Hematopoietic multipotent progenitor cell treated with erythropoietin and hydrocortisone succinate and interleukin-3 and kit ligand, for 6 days (in vitro differentiated cells): ENCODE measurements at places on chromosomes 2 and 18.

GRCh38 chr2:119439574-119440500, 8.2 kb downstream of the TMEM37 start:
- no peak for DNase-seq

DNA sequence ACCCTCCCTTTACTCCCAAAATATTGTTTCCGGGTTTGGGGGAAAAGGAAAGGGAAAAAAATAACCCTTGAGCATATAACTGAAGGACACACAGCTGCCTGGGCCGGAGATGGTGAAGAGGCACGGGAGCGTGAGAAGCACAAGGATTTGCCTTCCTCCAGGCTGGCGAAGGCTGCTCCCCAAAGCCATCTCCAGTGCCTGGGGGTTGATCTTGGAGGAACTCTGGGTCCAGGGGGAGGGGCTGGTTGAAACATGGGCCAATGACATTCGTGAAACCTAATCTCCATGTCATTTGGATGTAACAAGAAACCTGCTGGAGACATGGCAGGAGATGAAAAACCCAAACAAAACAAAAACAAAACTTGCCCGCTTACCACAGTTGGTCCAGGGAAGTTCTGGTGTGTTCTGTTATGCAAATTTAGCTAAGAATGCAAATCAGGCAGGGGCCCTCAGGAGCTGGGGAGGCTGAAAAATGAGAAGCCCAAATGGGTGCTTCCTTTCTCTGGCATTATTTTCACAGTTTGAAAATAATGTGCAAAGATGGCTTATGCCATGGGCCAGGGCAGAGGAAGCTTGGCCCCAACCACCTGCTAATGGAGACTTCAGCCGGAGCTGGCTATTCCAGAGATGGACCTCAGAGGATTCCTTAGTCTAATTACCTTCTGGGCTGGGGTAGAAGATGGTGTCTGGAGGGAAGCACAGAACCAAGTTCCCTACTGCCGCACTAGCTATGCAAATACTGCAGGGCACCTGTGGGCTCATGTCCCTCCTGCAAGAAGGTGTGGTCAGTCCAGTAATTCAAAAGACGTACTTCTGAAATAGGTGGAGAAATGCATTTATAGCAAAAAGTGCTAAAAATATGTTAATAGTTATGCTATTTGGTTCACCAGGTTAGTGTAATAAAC, 180.9 kb downstream of the BCL2 start:
- DNase-seq, result peak; percentile 62

GRCh38 chr2:145615626-145616025, 1095.7 kb upstream of the ZEB2 start:
- DNase-seq, result no peak

DNA sequence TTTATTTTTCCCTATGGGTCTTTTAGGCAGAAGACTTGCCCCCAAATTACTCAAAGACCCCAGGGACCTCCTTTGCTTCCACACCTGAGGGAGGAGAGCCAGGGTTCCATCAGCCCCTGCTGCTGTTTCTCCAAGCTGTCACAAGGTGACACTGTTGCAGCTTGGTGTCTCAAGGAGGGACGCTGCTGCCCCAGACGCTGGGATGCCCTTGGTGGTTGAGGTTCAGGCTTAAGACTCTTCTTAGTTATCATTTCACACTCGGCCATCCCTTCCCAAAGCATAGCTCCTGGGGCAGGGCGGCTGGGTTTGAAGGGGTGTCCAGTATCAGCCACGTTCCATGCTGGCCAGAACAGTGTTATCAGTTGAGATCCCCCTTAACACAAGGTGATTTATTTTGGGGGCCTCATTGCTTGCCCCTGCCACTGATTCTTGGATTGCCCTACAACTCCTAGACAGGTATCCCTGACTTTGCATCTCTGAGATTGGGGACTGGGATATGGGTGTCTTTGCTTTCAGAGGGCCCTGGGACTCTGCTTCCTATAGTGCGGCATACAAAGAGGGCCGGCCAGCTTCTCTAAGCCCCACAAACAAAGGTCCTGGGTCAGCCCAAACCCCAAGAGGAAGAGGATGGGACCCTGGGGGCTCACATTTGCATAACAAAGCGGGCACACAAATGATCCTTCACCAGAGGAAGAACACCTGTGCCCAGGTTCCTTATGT, 22.7 kb downstream of the GPR55 start:
- peak; percentile 75 for DNase-seq

- DNase-seq, result no peak
These were observed 435.6 kb upstream of the GYPC start for GRCh38 chr2:126220331-126220730.

DNA sequence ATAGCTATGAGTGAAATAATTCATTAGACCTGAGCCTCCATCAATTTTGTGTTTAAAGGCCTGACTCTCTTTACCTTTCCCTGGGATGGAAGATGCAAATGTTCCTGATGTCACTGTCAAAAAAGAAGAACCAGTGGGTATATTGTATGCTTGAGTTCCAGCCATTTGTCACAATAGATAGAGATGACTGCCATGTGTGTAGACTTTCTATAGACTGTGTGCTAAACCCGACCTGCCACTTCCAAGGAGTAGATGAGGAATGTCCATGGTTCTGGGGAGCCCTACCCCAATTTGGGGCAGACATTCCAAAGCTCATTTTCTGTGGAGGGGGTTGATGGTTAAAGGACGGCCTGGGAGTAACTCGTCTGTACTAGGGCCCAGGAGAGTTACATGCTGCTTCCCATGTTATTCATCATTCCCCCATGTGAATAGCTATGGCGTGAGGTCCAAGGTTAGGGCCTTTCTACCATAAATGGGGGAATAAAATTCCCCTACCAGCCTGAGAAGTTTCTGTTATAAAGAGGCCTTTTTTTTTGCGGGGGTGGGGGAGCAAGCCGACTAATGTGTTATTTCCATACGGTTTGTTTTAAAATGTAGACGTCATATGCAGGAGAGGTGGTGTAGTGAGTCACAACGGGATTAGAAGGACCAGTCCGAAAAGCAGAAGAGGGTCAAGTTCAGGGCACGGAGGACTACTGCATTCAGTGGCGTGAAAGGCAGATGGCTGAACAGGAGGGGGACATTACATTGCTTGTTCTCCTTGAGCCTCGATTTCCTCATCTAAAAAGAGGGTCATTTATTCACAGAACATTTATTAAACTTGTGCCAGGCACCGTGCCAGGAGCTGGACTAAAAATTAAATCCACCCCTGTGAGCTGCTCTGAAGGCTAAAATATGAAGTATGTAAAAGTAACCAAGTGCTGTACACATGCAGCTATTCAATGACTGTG, 24.0 kb downstream of the IL1B start:
- no peak for DNase-seq

GRCh38 chr2:11155381-11156035, at the start of gene SLC66A3:
Gene SLC66A3, plus strand, starts transcription at chr2:11155467. Its CDS starts 80 bp downstream, at chr2:11155547.
- DNase-seq, result peak; percentile 88

- DNase-seq, result no peak
These were observed 219.3 kb upstream of the APCDD1 start for GRCh38 chr18:10234912-10235660.

DNA sequence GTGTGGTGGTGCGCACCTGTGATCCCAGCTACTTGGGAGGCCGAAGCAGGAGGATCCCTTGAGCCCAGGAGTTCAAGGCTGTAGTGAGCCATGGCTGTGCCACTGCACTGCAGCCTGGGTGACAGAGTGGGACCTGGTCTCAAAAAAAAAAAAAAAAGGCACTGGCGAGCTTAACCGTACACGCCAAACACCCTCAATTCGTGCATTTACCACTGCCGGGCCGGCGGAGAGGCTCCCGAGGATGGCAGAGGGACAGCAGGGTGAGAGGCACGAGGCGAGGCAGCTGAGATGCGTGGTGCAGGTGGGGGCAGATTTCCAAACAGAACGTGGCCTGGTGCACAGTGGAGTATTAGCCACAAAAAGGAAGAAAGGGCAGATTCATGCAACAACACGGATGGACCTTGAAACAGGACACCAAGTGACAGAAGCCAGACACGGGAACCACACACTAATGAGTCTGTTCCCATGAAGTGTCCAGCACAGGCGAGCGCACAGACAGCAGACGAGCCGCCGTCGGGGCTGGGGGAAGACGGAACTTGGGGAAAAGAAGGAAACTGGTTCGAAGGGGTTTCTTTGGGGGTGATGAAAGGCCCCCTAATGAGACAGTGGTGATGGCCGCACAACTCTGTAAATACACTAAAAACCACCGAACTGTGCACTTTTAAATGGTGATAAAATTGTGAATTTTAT, 27.4 kb downstream of the SLC66A2 start:
- no peak for DNase-seq

GRCh38 chr2:112204411-112204810, 50.4 kb downstream of the ZC3H8 start:
- peak; percentile 46 for DNase-seq
